ENCODE measurements at places on chromosomes 7 and 10.

DNA sequence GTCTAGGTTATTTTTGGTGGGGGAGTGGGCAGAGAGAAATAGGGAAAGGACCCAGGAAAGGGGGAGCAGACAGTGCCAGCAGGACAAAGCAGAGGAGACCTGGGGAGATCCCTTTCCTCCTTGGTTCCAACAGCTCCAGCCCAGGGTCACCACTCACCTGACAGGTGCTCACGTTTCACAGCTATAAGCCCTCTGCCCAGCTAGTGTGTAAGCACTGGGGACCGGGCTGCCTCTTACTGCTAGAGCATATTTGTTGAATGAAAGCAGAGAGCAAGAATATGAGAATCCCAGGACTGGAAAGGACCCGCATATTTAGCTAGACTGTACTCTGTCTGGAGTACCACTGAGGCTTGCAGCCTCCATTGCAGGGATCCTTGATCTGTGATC is 6.7 kb downstream of the ZCCHC24 start:
- no peak for DNase-seq

DNA sequence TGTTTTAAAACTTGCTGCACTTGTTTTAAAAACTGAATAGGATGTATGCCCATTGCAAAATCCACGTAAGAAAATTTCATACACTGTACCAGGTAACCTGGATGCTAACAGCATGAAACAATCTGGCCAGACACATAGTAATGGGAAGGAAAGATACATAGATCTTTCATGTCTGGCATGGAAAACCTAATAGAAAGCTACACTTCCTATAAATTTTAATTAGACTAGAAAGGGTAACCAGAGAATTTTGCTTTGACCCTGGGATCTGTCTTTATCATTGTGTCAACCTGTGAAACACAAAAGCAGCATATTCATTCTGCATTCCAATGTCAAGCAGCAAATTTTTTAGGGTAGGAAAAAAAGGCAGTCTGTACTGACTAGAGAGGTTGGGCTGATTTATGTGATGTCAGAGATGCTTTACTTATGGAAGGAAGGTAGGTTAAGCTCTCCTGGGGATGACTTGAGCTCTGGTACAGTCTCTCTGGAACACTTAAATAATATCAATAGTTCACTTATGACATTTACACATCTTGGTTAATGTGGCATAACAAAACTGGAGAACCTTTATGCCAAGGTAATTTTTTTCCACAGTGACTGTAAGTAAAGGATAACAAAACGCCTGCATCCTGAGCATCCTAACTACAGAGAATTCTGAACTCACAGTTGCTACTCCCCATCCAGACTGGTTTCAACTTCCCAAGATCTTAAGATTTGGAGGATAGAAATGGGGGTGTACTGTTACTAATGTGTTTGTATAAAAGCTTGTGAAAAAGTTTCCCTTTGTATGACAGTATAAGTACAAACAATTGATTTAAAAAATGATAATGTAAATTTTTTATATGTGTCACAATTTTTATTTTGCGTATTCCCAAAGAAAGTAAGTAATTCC is 44.7 kb downstream of the DOCK4 start:
- DNase-seq = no peak

- DNase-seq = no peak
These were observed 1.2 kb downstream of the SORCS1 start for GRCh38 chr10:107163076-107163855.

- no peak for DNase-seq
These were observed 1088.7 kb upstream of the AUTS2 start for GRCh38 chr7:68509603-68510002.

DNA sequence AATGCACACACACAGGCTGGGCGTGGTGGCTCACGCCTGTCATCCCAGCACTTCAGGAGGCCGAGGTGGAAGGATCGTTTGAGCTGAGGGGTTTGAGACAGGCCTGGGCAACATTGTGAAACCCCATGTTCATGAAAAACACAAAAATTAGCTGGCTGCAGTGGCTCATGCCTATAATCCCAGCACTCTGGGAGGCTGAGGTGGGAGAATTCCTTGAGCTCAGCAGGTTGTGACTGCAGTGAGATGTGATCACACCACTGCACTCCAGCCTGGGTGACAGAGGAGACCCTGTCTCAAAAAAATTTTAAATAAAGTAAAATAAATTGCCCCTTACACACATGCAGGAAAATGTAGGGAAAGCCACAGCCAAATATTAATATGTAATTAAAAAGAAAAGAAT is 44.1 kb downstream of the RNF32 start:
- DNase-seq = no peak

DNA sequence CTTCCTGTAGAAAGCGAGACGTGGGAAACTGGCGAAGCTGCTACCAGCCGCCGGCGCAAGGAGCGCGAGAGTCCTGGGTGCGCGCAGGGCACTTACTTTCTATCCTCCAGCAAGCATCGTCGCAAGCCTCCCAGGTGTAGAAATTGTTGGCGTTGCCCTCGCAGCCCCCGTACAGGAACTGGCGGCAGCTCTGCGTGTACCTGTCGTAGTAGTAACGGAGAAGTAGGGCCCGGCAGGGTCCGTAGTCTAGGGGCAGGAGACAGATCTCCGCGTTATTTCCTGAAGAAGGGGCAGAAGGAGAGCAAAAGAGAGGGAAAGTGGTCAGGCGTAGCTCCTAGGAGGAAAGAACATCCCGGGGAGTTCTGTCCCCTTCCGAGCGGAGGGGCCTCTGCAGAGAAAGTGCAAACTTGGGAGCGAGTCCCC is 501 bp downstream of the TFPI2 start:
- DNase-seq = no peak

DNA sequence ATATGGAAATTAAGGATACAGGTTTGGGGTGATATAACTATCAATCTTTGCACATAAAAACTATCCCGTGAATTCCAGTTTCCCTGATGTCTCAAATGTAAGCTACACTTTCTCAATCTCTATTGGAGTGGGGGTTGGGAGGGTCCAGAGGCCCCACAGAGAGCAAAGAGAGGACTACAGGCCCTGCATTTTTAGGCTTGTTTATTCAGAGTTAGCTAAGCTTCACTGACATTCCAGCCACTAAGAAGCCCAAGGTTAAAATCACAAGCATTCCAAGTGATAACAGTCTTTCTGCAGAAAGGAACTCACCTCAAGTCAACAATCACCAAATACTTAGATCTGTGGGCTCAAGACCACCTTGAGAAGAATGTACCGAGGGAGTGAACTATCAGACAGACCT is 31.6 kb upstream of the LAMB1 start:
- DNase-seq = no peak

DNA sequence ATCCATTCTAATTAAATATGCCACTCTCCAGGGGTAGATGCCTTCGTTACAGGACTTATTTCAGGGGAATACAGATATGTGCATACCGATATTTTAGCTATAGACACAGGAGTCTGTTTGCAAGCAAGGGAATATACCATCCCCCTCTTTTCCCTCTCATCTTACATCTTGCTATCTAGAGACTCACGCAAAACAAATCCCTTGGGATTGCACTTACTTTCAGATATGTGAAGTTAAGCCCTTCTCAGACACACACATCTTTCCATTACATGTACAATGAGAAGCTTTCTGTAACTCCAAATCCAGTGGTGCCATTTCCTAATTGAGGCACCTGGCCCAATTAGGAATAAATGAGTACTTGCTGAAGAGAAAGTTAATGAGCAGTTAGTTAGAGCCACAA is 250.4 kb upstream of the FZD8 start:
- DNase-seq = no peak

DNA sequence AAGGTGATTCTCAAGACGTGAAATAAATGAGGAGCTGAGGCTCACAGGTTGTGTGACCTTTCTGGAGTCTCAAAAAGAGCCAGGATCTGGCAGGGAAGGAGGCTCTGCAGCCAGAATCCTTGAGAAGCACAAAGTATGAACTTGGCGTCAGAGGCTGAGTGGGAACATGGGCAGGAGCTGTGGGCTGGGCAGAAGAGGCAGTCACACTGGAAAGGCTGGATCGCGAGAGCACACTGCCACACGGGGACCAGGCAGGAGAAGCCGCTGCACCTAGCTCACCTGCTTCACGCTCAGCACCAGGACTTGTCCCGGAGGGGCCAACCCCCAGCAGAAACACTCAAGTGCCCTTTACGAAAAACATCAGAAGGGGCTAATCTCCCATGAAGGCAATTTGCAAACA is 535.0 kb downstream of the TNS3 start:
- DNase-seq = no peak

DNA sequence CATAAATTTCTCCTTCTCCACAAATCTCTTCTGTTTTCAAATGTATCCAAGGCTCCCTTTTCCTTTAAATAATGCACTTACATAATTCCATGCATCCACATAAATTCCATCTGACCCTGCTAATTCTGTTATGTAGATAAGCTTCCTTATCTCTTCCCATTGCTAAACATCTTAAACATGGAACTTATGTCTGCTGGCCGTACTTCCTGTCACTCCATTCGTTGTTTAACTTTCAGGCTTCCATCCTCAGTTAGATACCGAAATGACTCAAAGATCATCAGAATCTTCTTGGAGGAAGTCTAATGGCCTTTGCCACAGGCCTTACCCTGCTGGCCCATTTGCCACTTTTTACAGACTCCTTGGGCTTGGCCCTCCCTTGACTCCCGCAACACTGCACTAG is 330.9 kb downstream of the GFRA1 start:
- no peak for DNase-seq

DNA sequence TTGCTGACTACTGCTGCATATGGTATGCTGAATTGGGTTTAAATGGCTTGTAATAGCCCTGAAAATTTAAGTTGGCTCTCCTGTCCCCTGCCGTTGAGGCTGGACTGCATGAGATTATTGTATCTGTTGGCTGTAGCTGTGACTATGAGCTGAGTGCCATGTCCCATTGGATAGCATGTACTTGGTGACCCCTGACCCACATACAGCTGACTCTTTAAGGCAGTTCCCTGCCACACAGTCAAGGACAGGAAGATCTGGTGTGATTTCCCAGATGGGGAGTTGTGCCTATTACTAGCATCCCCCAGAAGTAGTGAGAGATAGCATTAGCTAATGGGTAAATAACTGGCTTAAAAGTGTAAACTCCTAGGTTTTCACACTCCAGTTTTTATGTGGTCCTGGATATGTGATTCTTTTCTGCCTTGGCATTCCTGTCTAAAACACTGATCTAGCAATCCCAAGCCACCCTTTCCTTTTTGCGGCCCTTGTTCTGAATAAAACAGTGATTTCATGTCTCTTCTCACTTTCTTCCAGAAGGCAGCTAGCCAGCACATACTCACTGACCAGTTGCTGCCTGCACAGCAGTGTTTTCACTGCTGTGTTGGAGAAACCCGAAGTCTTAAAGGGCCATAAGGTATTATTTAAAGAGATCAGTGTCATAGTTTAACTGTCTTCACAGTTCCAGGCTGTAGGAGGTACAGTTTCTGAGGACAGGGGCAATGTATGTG is 35.9 kb downstream of the LRRC4 start:
- DNase-seq = no peak

DNA sequence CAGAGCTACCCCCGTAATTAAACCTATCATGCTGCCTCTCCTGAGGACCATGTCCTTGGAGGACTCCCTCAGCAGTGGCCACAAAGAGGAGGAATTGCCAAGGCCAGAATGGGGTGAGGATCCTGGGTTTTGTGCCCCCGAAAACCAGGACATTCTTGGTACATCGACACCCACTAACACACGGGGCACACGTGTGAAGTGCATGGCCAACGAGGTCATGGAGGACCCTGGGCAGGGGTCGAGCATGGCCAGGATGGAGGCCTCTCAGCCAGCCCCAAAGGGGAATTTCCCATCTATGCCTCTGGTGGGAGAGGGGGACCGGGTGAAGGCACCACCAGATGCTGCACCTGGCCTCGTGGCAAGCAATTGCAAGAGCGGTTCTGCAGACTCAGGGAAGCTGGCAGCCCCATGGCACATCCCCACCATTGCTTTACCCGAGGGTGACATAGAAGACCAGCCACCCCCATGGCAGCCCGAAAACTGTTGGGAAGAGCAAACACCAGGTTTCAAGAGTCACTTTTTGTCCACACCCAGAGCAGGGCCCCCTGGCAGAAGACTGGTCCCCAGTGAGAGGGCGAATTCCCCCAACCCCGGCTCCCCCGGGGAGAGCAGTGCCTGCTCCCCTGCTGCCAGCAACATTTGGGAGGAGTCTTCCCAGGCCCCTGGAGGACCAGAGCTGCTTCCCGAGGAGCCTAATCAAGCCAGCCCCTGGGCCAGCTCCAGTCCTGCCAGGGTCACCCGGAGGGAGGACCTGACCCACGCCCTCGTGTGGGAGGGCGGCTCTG is 26.4 kb downstream of the C10orf71 start:
- no peak for DNase-seq

DNA sequence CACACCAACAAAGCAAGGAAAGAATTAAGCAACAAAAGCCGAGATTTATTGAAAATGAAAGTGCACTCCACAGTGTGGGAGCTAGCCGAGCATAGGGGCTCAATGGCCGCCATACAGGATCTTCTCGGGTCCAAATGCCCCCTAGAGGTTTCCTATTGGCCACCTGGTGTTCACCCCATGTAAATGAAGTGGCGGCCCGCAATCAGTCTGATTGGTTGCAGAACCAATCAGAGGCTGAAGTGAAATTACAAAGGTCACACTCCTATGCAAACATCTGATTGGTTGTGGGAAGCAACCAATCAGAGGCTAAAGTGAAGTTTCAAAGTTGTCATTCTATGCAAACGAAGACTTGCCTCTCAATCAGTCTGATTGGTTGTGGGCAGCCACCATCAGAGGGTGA is 61.8 kb upstream of the SLC35B4 start:
- DNase-seq = no peak

- DNase-seq = no peak
These were observed 129.7 kb downstream of the C10orf105 start for GRCh38 chr10:71589617-71590551.

DNA sequence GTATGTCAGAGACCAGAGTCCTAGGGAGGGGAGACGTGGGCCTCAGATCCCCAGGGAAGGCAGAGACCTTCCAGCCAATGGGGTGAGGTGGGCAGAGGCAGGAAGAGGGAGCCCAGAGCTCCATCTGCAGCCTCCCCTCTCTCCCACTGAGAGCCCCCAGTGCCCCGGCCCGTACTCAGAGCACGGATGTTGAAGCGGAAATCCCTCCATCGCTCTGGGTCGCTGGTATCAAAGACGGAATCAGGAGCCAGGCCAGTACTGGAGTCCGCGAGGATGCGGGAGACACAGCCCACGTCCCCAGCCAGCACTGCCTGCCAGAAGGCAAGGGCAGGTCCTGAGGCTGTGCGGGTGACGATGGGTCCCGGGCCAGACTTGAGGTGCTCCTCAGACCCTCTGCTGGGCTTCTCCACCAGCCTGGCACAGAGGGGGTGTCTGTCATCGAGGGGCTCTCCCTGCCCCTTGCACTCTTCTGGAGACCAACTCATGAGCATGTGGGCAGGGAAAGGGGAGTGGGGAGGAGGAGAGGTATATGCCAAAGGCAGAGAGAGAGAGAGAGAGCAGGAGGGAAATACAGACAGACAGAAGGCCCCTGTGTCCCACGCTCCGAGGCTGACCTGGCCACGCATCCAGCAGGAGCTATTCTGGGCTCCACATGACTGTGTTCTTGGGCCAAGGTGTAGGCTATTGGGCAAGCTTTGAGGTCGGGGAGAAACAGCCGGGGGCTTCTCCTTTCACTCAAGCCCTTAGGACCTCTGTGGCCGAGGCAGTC is at the start of gene ASB10:
TSS of gene ASB10 (minus strand) at position 611 of the 769 bp plus-strand sequence. CDS start at position 491, 120 bp downstream.
- DNase-seq = no peak

Data from activated CD4-positive, CD25-positive, alpha-beta regulatory T cell (primary cell).